ENCODE measurements at places on chromosomes 16 and 17.

DNA sequence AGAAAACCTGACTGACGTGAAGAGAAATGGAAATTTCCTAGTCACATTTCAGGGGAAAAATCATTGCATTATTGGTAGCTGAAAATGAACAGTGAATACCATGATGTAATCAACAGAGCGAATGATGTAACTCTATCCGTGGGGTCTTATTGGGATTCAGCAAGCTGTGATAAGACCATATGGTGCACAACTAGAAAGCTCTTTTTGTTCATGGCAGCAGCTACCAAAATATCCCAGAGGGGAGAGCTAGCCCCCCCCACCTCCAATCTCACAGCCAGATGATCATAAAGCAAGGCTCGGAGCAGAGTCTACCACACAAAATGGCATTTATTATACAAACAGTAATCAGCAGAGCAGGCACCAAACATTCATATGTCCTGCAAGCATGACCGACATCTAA is 22.2 kb upstream of the DNAH17 start:
- no peak for DNase-seq

DNA sequence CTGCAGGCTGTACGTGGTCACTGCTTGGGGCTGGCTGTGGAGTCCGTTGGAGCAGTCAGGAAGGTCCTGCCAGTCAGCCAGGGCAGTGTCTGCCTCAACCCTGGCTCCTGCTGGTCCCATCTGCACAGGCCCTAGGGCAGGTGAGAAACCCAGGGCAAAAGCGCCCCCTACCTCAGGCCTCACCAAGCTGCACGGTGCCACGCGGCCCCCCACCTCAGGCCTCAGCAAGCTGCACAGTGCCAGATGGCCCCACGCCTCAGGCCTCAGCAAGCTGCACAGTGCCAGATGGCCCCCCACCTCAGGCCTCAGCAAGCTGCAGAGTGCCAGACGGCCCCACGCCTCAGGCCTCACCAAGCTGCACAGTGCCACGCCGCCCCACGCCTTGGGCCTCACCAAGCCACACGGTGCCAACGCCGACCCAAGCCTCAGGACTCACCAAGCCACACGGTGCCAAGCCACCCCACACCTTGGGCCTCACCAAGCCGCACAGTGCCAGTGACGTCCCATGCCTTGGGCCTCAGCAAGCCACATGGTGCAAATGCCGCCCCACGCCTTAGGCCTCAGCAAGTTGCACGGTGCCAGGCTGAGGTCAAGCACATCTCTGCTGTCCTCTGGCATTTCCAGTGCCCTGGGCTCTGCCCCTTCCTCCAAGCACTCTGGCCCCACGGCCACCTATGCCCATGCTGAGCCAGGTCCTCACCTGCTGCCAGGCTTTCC is 5.5 kb downstream of the TMEM204 start:
- DNase-seq, result no peak

DNA sequence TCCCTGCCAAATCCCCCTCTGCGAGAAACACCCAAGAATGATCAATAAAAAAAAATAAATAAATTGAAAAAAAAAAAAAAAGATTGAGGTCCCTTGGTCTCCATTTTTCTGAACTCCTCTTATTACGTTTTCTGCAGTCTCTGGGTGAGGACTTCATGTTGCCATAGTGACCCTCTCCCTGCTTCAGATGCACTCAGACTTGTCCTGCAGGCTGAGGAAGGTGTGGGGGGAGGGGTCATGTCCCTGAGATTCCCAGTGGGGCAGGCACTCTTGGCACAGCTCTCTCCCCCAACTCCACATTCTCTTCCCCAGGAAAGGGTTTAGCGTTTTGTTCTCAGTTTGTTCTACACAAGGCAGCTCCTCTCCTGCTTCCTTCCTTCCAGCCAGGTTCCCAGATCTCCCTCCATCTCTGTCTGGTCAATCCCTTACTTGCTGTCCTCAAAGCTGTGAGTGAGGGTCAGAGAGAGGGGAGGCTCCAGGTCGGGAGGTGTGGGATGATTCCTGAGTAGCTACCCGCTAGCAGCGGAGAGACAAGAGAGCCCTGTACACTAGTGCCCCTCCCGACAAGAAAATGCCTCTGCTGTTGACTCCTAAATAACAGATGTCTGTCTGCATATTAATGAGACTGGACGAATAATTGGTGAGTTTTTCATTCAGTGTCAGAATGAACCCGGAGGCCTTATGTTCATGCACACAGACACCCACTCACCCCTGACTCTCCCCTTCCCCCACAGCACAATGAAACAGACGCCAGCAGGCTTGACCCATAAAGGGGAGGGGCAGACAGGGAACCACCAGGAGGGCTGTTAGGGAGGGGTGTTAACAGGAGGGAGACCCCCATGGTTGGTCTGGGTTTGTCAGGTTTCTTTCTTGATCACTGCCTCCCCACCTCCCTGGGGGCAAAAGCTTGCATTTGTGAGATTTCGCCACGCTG is 9.2 kb downstream of the RND2 start:
- DNase-seq, result no peak

GRCh38 chr16:69925311-69925710 is 25.8 kb upstream of the CLEC18A start:
- DNase-seq, result no peak

GRCh38 chr17:47703191-47703591 is 9.2 kb downstream of the TBKBP1 start:
- DNase-seq, result no peak

DNA sequence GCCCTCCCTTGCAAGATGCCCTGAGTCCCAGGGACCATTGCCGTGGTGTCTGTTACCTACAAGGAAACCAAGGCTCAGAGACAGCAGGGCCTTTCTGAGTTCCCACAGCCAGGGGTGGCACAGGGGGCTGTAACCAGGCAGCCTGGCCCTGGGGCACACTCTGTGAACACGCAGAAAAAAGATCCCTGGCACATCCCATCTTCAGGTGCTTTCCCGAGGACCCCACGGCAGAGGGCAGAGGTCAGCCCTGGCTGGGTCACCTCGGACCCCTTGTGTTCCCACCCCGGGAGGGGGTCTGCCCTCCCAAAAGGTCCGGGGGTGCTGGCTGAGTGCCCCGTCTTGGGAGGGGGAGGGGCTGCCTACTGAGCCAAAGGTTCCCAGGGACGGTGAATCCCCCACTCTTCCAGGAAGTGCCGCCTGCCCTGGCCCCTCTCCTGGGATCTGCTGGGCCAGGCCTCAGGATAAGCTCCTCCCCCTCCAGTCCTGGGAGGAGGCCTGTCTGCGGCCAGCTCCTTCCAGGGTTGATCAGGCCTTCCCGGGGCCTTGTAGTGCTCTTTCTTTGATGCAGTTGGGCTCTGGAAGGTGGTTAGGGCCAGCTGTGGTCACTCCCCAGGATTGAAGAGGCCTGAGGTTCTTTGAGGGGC is 8.1 kb downstream of the GLIS2 start:
- peak; percentile 64 for DNase-seq

- DNase-seq, result no peak
These were observed 558 bp upstream of the ZFHX3 start for GRCh38 chr16:73048292-73049080.

DNA sequence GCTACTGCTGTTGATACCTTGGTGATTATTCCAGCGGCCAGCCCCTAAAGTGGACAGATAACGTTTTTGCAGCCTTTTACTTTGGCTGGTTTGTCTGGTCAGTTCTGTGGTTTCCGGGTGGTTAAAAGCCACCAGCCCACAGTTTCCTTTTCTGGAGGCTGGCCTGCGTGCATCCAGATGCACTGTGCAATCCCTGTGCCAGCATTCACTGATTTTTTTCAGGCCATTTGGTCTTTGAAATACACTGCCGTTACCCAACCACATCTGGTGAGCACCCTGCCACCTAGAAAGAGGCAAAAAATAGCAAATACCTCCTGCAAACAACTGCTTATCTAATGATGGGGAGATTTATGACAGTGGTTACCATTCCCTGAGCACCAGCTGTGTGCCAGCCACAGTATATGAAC is 797 bp downstream of the NUDT7 start:
- no peak for DNase-seq

DNA sequence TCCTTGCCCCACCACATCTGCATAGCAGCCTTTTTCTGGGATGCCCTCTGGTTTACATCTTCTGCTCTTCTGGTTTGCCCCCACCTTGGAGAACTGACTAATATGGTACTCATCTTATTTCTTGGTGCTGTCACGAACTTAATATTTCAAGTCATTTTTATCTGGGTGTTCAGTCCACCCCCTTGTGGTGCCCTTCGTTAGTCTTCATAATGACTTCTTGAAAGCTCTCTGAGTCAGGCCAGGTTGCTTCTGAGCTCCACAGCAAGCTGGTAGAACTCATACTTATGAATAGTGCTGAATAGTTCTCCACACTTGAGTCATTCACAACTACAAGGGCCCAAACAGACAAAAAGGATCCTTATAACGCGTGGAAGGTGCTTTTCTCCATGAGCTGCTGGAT is 35.8 kb upstream of the TEKT3 start:
- DNase-seq, result no peak

- DNase-seq, result no peak
These were observed 398.2 kb downstream of the SOX9 start for GRCh38 chr17:72518753-72519597.

DNA sequence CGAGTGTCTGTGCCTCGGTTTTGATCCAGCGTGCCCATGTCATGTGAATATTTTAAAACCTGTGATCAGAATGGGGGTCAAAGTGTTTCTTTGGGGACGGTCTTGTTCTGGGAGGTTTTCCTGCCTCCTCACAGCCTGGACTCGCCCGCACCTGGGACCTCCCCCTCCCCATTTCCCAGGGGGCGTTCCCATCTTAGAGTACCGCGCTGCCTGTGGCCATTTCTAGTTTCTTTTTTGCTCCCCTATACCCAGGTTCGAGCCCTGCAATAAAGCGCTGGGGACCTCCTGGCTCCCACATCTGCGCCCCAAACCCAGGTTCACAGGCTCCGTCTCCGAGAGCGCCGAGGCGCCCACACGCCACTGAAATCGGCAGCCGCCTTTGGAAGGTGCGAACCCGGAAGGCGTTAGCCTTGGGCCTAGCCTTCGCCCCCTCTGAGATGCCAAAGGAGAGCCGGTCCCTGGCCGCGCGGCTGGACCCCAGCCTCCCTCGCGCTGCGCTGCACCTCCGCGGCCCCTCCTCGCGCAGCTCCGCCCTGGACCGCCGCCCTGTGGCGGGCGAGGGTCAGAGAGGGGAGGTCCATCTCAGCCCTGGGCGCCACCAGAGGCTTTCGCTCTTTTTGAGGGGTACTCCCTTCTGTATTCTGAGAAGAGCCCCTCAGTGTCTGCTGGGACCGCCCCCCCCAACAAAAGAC is 1.7 kb downstream of the KCNJ12 start:
- DNase-seq, result no peak

- DNase-seq, result no peak
These were observed 332.2 kb upstream of the KIF2B start for GRCh38 chr17:53490447-53490968.

DNA sequence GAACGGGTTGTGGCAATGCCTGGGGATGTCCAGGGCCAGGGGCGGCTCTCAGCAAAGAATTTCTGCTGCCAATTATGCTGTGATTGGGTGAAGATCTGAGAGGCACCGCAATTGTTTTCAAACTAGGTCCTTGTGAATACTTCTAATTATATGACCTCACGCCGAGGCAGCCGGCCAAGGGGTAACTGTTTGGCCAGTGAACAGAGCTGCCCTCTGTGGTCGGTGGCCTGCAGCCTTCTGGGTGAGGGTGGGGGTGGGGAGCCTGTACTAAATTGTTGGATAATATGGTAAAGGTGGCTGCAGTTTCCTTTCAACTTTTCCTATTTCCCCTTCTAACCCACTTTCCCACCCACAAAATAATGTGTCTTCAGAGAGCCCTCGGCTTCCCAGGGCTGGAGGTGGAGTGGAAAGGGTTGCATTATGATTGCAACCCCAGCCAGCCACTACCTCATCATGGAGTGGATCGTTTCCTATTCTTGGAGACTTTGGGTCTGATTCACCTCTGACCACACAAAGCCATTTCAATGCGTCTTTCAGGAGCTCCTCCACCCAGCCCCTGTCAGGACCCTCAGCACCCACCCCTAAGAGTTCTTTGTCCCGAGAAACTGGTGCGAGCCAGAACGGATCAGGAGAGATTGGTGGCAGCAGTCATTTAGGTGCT is 2.0 kb upstream of the DNAI2 start:
- DNase-seq, result no peak

DNA sequence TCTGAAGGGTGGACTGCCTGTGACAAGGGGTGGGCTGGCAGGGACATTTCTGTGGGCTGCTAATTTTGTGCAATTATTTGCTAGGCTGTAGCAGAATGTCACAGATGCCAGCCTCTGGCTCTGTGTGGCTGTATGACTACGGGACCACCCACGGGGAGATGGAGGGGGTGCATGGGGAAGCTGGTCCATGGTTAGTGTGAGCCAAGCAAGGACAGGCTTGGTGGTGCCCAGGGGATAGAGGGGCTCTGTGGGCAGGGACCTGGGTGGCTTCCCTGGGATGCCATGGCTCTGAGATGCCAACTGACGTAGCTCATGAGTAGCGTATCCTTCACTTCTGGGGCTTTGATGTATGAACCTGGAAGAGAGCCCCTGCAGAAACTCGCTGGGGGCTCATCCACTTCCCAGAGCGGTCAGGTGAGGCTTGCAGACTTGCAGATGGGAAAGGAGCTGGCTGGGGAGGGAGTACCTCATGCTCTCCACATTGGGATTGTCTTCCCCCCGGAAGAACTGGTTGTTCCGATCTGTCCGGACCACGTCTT is 87.2 kb downstream of the TBC1D16 start:
- no peak for DNase-seq

- no peak for DNase-seq
These were observed 9.2 kb downstream of the CHMP6 start for GRCh38 chr17:81000631-81001357.

DNA sequence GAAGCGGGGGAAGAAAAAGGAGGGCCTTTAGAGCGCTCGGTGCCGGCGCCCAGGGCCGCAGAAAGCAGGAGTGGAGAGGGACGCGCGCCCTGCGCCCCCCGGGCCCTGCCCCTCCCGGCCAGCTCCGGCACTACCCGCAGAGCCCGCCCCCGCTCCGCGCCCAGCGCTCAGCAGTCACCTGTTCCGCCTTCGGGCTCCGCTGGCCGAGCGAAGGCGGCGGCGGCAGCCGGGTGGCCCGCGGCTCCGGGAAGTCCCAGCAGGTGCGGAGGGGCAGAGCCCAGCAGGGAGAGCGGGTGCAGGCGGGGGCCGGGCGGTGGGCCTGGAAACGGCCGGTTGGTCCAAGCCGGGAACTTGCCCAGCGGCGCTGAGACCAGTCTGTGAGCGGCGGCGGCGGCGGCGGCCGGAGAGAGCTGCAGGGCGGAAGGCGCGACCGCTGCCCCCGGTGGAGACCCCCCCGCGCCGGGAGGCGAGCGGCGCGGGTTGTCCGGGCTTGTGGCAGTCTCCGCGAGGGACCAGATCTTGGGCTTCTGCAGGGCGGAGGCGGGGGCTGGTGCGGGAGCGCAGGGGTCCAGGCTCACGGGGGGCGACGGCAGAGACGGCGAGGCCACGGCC is 2.2 kb downstream of the IRX3 start:
- no peak for DNase-seq

GRCh38 chr17:10743316-10744009 is 13.6 kb upstream of the TMEM220 start:
- no peak for DNase-seq

DNA sequence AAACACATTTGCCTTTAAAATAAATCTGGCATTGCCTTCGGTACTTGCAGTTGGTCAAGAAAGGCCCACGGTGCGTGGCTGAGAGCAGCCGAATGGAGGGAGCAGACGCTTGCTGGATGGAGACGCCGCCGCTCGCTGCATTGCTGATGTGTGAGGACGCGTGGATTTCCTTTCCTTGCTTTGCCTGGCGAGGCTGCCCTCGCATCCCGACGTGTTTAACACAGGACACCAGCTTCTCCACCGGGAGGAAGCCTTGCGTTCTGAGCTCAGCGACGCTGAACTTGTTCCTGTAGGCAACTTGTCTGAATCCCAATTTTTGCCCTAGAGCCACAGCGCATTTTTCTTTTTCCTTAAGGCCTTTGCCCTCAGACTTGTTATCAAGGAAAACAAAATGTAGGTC is 45.8 kb downstream of the COX4I1 start:
- DNase-seq, result no peak
